ENCODE measurements at places on chromosomes 16 and 17.

DNA sequence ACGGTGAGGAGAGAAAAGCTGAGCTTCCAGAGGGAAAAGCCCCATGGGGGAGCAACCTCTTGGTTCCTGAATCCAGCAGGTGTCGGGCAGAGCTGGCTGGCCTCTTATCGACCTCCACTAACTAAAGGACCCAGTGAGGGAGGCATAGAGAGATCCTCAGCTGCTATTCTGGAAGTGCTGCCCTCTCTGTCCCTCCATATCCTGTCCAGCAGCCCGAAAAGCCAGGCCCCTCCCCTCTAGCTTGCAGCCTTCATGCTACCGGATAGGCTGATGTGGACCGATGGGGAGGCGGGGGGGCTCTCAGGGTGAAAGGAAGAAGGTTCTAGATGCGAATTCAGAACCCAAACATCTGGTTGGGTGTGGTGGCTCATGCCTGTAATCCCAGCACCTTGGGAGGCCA is 24.9 kb downstream of the MXRA7 start:
- DNase-seq, result no peak

DNA sequence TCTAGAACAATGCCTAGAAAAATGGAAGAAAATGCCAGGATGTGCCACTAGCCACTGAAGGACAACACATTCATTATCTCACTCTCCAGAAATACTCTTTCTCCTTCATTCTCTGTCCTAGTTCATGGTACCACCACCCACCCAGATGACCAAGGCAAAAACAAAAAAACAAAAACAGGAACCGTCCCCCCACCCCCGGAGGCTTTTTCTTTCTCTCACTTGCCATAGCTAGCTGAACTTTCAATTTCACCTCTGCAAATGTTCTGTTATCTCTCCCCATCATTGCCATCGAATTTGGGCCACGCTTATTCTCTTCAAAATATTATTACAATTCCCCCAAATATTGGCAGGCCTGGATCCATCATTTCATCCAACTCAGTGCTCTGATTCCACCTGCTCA is 49.0 kb downstream of the SOX9 start:
- DNase-seq, result no peak

DNA sequence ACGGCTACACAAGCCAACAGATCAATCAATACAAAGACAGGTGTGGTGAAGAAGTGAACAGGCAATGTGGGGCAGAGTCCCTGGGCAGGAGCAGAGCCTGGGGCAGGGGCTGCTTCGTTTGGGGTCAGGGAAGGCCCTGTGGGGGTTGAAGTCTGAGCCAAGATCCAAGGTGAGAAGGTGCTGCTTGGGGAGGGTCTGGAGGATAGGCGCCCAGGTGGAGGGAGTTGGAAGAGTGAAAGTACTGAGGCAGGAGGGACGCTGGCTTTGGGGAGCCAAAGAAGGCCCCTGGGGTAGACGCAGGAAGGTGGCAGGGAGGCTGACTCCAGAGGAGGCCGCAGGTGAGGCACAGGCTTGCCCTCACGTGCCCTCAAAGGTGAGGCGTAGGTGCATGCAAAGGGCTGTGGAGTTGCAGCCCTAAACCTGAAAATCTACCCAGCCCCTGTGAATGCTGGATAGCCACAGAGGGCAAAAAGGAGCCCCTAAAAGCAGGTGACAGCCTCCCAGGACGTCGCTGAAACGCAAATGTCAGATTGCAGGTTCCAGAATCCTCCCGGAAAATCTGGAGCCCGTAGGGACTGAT is 33.3 kb downstream of the WFDC1 start:
- no peak for DNase-seq

DNA sequence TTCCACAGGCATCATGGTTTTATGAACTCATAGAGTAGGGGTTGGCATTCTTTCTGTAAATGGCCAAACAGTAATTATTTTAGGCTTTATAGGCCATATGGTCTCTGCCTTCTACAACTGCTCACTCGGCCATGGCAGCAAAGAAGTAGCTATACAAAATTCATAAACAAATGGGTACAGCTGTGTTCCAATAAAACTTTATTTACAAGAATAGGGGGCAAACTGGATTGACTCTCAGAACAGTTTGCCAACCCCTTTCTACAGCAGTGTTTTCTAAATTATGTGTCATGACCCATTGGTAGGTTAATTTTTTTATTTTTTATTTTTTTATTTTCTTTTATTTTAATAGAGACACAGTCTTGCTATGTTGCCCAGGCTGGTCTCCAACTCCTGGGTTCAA is 20.4 kb downstream of the GOT2 start:
- DNase-seq, result no peak

DNA sequence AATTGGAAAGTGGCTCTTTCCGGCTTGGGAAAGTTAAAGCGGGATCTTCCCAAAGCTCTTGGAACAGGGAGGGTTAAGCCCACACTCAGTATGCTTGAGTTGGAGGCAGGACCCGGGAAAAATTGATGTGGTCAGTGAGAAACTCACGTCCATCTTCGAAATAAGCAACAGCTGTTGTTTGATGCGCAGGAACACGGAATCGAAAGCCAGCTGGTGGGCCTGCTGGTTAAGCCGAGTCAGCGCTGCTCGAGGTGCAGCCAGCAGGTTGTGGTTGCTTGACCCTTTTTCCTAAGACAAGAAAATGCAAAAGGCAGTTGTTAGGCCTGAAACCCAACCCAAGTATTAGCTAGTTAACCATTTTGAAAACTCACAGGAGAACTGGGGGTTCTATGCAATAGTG is 49.4 kb downstream of the COG7 start:
- no peak for DNase-seq

DNA sequence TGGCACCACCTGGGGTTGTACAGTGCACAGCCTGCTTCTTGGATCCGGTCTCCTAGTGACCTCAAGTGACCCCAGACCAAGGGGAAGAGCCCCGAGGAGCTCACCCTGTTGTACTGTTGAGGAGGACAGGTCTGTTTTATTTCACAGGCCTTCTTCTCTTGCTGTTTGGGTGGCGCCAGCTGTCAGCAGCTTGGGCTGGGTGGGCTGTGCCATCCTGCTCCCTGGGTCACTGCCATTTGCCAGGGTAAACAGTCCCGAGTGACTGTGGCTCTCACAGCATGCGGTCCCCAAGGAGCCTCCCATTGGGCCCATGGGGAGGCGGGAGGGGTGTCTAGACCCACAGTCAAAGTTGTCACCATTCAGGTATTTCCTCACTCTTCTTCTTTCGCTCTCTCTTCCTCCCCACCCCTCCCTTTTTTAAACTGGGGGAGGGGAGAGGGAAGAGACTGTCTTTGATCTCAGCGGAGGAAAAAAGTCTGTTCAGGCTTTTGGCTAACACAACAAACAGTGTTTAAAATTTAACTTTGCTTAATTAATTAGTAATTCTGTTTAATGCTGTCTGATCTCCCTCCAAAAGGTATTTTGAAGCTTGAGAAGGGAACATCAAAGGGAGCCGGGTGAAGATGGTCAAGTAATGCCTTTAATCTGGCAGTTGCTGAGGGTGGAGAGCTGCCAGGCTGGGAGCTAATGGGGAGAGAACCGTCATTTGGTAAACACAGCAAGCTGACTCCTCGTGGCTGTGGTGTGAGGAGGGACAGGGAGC is 64.0 kb downstream of the SNX20 start:
- no peak for DNase-seq

DNA sequence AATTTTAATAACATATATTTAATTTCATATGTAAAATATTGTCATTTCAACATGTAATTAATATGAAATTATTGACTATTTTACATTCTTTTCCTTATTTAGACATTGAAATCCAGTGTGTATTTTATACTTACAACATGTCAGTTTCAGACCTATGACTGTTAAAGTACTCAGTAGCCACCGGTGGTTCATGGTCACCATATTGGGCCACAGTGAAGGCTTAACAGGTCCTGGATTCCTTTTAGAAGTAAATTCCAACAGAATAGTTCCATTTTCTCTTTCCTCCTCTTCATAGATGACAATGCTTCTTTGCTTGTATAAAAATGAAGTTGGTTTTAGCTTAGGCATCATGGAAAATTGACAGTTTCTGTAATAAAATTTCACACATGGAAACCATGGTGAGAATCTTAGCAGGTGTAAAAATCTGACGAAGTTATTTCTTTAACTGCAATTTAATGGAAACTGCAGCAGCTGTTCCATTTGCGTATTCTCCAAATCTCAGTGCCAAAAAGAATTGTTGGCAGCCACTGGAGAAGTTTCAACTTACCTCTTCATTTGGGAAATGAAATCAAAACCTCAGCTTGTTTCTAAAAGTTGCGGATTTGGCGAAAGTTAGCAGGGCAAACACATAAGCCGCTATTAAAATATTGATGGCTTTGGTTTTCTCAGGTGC is 231.1 kb downstream of the CDH13 start:
- no peak for DNase-seq

GRCh38 chr16:89257757-89258465 is 40.4 kb downstream of the ZNF778 start:
- DNase-seq, result no peak

DNA sequence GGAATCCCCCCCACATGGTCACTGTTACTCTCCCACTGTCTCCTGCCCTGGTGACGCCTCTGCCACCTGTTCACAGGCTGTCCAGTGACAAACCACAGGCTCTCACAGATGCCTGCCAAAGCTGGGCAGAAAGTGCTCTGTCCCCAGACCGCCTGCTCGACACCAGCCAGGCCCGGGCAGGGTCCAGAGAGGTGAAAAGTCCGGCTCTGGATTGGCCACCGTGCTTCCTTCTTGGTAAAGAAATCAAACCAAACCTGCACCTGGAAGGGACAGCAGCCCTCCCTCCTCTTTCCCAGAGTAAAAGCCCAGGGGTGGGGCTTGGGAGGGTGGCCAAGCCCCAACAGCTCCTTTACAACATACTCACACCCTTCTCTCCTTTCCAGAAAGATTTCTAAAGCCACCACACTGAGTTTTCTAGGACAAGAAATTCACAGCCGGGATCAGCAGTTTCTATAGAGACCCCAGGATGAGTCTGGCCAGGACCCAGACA is 6.2 kb downstream of the PCGF2 start:
- DNase-seq, result no peak

- no peak for DNase-seq
Measured at GRCh38 chr17:34173241-34173640, 81.8 kb upstream of the CCL2 start.

- no peak for DNase-seq
Measured at GRCh38 chr16:65744401-65744800, 622.1 kb upstream of the CDH5 start.

DNA sequence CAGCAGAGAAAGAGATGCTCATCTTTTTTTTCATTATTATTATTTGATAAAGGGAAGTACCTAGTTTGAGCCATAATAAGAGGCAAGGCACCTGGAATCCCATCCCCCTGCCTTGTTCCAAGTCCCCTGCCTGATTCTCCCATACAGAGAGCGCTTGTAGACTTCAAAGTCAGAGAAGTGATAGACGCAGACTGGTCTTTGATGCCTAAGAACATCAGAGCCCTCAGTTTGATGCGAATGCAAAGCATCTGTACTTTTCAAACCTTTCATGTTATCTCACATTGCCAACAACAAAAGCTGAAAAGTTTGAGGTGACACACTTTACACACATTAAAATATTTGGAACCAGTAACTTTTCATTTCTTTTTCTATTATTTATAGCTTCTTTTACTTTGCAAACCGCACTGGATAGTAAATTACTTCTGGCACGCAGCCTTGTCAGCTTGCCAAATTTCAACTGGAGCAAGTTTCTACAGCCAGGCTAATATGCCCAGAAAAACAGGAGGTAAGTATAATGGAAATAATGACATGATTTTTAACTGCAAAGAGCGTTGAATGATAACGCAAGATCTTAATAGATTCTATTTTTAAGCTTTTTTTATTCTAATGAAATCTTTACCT is 5.9 kb upstream of the UTP6 start:
- no peak for DNase-seq

DNA sequence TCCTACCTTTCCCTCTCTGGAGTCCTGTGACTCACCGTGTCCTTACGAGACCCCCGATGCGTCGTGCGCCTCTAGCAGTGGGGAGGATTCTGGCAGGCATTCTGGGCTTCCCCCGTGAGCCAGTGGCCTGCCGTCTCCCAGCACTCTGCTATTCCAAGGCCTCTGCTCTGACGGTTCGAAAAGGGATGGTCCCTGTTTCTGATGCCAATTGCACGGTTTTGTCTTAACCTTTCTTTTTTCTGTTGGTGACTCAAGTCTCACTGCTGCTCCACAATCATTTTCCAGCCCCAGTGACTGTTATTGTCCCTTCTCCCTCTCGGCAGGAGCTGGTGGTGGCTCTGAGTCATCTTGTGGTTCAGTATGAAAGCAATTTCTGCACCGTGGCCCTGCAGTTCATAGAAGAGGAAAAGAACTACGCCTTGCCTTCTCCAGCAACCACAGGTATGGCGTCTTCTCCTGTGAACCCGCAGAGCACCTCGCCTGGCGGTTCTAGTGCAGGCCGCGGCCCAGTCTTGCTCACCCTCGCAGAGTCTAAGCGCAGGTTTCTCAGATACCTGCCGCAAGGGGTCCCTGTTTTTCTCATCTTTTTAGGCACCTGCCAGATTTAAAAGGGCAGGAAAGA is 100.1 kb upstream of the CHMP6 start:
- no peak for DNase-seq

- DNase-seq, result no peak
Measured at GRCh38 chr16:28280881-28281836, 11.2 kb upstream of the SBK1 start.

- no peak for DNase-seq
Measured at GRCh38 chr17:78596871-78597764, 19.9 kb upstream of the DNAH17 start.

GRCh38 chr17:47199627-47200324 is 9.4 kb upstream of the MYL4 start:
- DNase-seq, result no peak

GRCh38 chr16:54174750-54175149 is 111.8 kb downstream of the IRX3 start:
- DNase-seq, result no peak

GRCh38 chr17:49259663-49260010 is 29.1 kb upstream of the PHOSPHO1 start:
- no peak for DNase-seq

- DNase-seq, result peak; percentile 40
Measured at GRCh38 chr16:72989579-72990551, 58.1 kb downstream of the ZFHX3 start.

DNA sequence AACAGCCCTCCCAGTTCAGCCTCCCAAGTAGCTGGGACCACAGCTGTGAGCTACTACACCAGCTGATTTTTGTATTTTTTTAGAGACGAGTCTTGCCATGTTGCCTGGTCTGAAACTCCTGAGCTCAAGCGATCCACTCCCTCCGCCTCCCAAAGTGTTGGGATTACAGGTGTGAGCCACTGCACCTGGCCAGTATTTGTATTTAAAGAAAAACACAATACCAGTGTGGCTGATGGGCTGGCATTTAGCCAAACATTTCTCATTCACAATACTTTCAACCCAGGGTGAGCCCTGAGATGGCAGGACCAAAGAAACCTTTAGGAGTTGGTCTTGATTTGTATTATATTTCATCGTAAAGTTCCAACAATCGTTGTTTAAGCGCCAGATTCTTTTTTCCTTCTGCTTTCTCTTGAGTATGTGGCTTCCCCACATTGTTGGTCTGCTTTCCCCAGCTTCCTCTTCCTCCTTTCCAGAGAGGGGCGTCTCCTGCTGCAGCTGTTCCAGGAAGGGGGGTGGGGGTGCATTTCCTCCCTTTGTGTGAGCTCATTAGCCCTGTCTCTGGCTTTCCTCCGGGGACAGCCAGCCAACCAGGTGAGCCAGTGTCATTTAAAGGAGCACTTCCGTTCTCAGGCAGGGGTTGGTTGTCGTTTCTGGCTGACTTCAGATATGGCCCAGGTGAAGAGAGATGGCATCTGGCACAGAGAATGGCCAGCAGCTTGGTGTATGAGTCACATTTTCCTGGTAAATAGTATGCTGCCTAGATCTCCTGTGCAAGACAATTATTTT is 79.9 kb downstream of the GPRC5B start:
- no peak for DNase-seq
